ENCODE measurements at places on chromosomes 3 and 15.

GRCh38 chr15:64931381-64931780, 19.7 kb downstream of the ANKDD1A start:
- no peak for DNase-seq

DNA sequence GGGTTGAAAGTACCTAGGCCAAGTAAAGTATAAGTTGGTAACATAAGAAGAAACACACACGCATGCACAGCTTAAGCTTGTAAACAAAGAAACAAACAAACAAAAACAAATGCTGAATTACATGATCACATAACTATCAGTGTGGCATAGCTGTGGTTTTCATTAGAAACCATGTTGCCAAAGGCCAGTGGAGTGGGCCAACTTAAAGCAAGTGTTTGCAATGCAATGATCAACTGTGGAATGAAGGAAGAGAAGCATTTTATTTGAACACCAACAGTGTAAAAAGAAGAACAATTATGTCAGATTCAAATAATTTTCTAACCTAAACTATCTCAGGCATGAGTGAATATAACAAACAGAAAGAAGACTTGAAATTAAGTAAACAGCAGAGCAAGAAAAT, 199.4 kb upstream of the STRIT1 start:
- no peak for DNase-seq

DNA sequence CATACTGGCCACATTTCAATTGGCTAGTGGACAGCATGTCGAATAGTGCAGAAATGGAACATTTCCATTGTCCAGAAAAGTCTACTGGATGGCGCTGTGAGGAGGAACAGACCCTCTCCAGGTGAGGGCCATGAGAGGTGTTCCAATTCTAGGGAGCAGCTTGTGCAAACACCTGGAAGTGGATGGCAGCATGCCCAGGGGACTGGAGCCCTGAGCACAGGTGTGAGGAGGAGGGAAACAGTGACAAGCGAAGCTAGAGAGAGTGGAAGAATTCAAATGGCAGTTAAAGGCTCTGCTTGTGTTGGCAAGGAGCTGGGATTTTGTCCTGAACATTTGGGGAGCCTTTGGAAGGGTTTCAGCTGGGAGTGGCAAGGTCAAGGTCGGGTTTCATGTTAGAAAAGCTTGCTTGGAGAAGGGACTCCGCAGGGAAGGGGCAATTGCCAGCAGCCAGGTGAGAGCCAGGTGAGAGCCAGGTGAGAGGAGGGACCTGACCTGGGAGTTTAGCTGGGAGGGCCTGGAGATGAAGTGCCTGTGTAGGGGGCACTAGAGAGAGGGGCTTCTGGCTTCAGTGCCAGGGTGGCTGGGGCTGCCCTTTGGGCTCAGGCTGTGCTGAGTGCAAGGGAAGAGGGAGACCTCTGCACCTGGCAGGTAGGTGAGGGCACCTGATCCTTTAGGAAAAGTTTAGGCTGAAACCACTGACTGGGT, 93.8 kb downstream of the LINGO1 start:
- DNase-seq, result no peak

- no peak for DNase-seq
Observed at GRCh38 chr3:46091046-46091445, 63.8 kb upstream of the XCR1 start.

DNA sequence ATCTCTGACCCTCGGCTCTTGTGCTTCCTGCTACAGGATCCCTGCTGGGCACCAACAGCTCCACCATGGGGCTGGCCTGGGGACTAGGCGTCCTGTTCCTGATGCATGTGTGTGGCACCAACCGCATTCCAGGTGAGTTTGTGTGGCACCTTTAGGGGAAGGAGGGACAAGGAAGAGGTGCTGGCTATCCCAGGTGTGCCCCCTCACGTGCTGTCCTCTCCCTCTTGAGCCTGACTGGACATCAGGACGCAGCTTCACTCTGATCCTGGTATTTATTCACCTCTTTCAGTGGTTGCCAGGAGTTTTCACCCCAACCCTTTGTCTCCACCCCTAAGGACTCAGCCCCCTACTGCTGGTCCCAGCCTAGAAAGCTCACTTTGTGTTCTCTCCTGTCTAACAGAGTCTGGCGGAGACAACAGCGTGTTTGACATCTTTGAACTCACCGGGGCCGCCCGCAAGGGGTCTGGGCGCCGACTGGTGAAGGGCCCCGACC, 960 bp downstream of the THBS1 start:
- DNase-seq, result no peak

Measured in brain microvascular endothelial cell (primary cell).